ENCODE measurements at places on chromosomes 3 and 15.
A peak's percentile ranks its signal among the peaks of the same experiment; 100 is the strongest.

DNA sequence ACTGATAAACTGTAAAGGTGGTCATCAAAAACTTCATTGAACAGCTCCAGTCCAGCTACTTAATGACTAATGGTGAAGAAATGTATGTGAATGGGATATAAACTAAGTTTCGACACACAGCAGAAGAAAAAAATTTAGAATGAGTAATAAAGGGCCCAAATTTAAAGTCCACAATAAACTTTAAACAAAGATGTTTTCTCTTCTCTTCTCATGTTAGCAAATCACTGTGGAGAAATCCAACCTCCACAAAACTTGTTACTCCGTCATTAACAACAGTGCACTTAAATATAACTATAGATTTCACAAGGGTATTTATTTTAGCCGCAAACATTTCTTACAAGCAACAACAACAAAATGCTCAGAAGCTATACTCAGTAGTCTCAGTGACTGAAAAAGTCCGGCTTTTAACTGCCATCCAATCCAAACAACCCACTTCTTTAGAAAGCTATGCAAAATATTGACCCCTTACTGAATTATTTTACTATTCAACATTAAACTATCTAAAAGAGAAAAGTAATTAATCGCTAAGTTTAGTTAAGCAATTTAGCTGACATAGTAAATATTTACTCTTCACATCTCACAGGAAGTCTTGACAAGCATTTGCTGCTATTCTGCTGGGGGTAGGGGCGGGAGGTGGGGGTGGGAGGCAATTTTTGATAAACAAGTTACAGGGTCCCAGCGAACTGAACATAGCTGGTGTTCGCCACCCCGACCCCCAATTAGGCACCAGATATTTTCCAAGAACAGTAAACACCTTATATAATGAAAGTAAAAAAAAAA, 2.4 kb downstream of the IGF2BP2 start:
- H3K27ac ChIP-seq = peak overlapping the region; percentile 76
- peak overlapping the region; percentile 89 for H3K4me3 ChIP-seq
- H3K36me3 ChIP-seq = peaks cover 6% of the 10 kb centered on the region
- no peak for DNase-seq
- H3K4me1 ChIP-seq = peaks cover 52% of the 10 kb centered on the region

DNA sequence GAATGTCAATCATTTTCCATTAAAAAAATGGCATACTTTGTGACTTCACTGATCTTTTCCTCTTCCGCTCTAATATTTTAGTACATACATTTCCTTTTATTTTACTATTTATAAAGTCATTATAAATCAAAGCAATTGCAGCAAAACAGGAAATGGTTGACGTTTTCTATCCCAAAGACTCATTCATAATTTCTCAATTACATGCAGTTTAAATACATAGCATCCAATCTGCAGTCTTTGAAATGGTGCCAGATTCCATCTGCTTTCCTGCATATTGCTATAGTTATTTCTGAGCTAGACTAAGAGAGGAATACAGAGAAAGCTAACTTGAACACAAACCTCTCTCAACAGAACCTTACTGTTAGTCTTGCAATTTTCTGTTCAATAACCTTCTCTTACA, 179.8 kb downstream of the ZPLD1 start:
- H3K4me1 ChIP-seq = no peaks in the 10 kb centered on the region
- no peak overlapping the region for H3K4me3 ChIP-seq
- H3K27me3 ChIP-seq = no peaks in the 10 kb centered on the region
- H3K27ac ChIP-seq = no peak overlapping the region
- DNase-seq = no peak

- H3K27ac ChIP-seq = no peak overlapping the region
- no peaks in the 10 kb centered on the region for H3K36me3 ChIP-seq
- DNase-seq = no peak
Measured at GRCh38 chr15:62599791-62600777, 435.0 kb upstream of the C2CD4B start.

DNA sequence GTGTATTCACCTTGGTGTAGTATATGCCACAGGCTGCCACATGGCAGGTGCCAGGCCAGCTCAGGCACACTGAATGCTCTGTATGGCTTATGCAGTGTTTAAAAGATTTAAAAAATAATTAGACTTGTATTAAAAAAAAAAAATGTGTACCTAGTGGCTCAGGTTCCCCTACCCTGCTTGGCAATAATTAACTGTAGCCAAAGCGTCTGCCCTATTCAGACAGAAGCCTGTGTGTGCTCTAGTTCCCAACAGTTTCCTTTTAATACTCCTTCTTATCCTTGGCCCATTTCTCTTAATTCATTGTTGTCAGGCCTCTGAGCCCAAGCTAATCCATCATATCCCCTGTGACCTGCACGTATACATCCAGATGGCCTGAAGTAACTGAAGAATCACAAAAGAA, 752.2 kb upstream of the CFAP20DC start:
- no peaks in the 10 kb centered on the region for H3K27me3 ChIP-seq
- H3K4me1 ChIP-seq = no peaks in the 10 kb centered on the region
- no peak for DNase-seq
- no peaks in the 10 kb centered on the region for H3K36me3 ChIP-seq
- no peak overlapping the region for H3K27ac ChIP-seq

- DNase-seq = no peak
- H3K27me3 ChIP-seq = no peaks in the 10 kb centered on the region
- no peak overlapping the region for H3K4me3 ChIP-seq
Measured at GRCh38 chr15:48493084-48493762, 152.3 kb downstream of the FBN1 start.

DNA sequence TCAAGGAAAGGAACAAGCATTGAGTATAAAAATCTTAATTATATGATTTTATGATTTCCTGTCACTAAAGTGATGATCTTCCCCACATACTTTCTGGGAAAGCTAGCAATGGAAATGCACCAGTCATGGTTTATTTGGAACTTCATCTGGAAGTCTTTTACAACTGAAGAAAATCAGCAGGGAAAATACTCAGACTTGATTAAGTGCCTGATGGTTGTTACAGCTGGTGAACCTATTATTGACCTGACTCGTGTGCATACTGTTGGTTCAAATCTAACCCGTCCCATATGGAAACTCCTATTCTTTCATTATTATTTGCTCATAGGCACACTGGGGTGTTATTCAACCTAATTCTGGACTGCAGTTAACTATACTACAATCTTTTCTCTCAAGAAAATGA, 701.8 kb upstream of the CCDC54 start:
- H3K27me3 ChIP-seq = no peaks in the 10 kb centered on the region
- H3K36me3 ChIP-seq = no peaks in the 10 kb centered on the region
- DNase-seq = no peak
- H3K27ac ChIP-seq = no peak overlapping the region
- no peaks in the 10 kb centered on the region for H3K4me1 ChIP-seq
- no peak overlapping the region for H3K4me3 ChIP-seq

GRCh38 chr3:12681943-12682390, 18.1 kb upstream of the RAF1 start:
- peaks cover 8% of the 10 kb centered on the region for H3K4me1 ChIP-seq
- H3K27ac ChIP-seq = no peak overlapping the region
- no peaks in the 10 kb centered on the region for H3K27me3 ChIP-seq
- no peak for DNase-seq
- H3K4me3 ChIP-seq = no peak overlapping the region
- no peaks in the 10 kb centered on the region for H3K36me3 ChIP-seq

DNA sequence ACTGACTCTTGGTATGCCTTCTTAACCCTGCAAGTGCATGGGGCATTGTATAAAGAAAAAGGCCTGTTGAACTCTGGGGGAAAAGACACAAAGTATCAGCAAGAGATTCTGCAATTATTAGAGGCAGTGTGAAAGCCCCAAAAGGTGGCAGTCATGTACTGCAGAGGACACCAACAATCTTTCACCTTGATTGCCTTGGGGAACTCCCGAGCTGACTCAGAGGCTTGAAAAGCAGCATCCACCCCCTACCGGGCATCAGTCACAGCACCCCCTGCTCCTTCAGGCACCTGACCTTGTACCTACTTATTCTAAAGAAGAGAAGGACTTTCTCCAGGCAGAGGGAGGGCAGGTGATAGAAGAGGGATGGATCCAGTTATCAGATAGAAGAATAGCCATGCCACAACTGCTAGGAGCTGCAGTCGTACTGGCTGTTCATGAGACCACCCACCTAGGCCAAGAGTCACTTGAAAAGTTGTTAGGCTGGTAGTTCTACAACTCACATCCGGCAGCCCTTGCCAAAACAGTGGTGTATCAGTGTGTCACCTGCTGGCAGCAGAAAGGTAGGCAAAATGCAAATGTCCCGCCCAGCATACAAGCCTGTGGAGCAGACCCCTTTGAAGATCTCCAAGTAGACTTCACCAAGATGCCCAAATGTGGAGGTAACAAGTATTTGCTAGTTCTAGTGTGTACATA, 241.6 kb upstream of the CNTN6 start:
- H3K4me1 ChIP-seq = no peaks in the 10 kb centered on the region
- no peak overlapping the region for H3K4me3 ChIP-seq
- H3K27me3 ChIP-seq = no peaks in the 10 kb centered on the region
- no peak overlapping the region for H3K27ac ChIP-seq
- no peaks in the 10 kb centered on the region for H3K36me3 ChIP-seq
- no peak for DNase-seq

DNA sequence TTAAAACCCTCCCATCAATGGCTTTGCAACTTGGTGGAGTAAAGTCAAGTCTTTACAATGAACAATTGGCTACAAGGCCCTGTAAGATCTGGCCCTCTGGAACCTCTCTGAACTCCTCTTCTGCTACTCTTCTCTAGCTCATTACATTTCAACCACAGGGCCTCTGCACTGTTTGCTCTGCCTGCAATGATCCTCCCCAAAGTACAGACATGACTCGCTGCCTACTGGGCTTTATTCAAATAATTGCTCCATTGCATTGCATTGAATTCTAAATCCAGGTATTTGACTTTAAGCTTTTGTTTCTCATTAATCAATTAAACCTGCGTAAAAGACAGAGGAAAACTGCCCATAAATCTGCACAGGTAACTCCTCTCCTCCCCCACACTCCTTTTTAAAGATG, 96.7 kb downstream of the CD47 start:
- H3K4me1 ChIP-seq = peaks cover 5% of the 10 kb centered on the region
- H3K4me3 ChIP-seq = no peak overlapping the region
- H3K27me3 ChIP-seq = peaks cover 2% of the 10 kb centered on the region
- no peak overlapping the region for H3K27ac ChIP-seq
- H3K36me3 ChIP-seq = no peaks in the 10 kb centered on the region

- H3K4me1 ChIP-seq = no peaks in the 10 kb centered on the region
- no peak within 1 kb of the TSS for H3K27ac ChIP-seq
- no peaks in the 10 kb centered on the region for H3K27me3 ChIP-seq
- DNase-seq = no peak
Measured at GRCh38 chr3:19934098-19934566, at the start of gene EFHB. TSS of gene EFHB (minus strand) at chr3:19934217. CDS start at chr3:19934018, 199 bp downstream.

- peaks cover 9% of the 10 kb centered on the region for H3K36me3 ChIP-seq
- DNase-seq = no peak
- H3K4me3 ChIP-seq = no peak overlapping the region
- H3K27ac ChIP-seq = no peak overlapping the region
Measured at GRCh38 chr15:39936681-39937080, 2.8 kb downstream of the EIF2AK4 start.

DNA sequence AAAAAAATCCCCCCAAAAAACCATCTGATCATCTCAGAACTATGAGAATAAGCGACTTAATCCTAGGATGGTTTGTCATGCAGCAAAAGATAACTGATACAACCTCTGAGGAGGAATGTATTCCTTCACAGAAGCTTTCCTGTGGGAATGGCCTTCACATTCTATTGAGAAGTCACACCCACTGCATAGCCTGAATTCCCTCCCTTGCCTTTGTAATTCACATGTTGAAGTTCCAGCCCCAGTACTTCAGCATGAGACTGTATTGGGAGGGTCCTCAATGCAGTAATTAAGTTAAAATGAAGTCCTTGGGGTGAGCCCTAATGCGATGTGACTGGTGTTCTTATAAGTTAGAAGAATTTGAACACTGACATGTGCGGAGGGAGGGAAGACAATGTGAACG, 395.2 kb downstream of the TUSC7 start:
- H3K4me1 ChIP-seq = no peaks in the 10 kb centered on the region
- H3K4me3 ChIP-seq = no peak overlapping the region
- no peaks in the 10 kb centered on the region for H3K36me3 ChIP-seq
- H3K27ac ChIP-seq = no peak overlapping the region
- no peaks in the 10 kb centered on the region for H3K27me3 ChIP-seq

DNA sequence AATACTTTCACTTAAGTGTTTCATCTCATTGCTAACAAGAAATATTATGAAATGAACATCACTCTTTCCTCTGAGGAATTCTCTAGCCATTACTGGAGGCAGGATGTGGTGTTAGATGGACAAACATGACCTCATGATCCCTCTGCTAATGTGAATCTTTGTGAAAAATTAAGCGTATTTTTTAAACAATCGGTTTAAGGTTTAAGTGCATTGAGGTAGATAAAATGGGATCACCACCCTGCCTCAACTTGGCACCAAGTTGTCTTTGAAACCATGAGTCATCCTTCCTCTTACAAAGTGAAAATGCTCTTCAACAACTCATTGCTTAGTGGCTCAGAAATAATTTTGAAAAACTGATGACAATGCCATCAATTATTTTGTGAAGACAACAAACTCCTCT, 76.0 kb upstream of the DCBLD2 start:
- no peak for DNase-seq
- no peaks in the 10 kb centered on the region for H3K36me3 ChIP-seq
- H3K4me3 ChIP-seq = no peak overlapping the region

- no peaks in the 10 kb centered on the region for H3K4me1 ChIP-seq
- no peak overlapping the region for H3K4me3 ChIP-seq
- no peak overlapping the region for H3K27ac ChIP-seq
- no peaks in the 10 kb centered on the region for H3K36me3 ChIP-seq
- DNase-seq = no peak
Measured at GRCh38 chr15:92077353-92078085, 224.0 kb downstream of the SLCO3A1 start.

- H3K4me3 ChIP-seq = no peak overlapping the region
- peaks cover 4% of the 10 kb centered on the region for H3K4me1 ChIP-seq
- H3K27me3 ChIP-seq = no peaks in the 10 kb centered on the region
- H3K36me3 ChIP-seq = no peaks in the 10 kb centered on the region
Measured at GRCh38 chr3:48065035-48065434, 48.8 kb upstream of the MAP4 start.

GRCh38 chr3:13085846-13086179, 12.6 kb upstream of the IQSEC1 start:
- no peak overlapping the region for H3K4me3 ChIP-seq
- no peak overlapping the region for H3K27ac ChIP-seq

DNA sequence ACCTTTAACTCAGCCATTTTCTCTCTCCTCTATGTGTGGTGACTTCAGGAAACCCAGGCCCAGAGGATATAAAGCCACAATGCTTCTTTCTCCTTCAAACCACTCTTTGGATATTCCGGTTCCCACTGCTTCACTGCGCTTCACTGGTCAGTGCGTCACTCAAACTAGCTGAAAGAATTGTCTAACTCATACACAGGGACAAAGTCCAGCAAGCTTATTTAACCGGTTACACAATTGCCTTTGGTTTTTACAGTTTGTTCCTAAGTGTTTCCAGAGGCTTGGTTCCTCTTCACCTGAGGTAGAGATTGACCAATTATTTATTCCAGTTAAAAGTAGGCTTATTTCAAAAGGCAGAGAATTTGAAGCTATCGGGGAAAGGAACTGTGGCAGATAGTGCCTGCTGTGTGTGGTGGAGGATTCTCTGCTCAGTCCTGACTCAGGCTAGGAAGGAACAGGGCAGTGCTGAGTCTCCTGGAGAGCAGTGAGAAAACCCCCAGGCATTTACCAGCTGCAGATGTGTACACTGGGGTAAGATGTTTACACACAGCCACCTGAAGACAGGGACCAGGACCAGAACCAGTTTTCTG, at the start of gene HGD:
Gene HGD, minus strand, starts transcription at position 145 of the 587 bp plus-strand sequence. Its CDS starts 128 bp downstream, at position 17.
- H3K27ac ChIP-seq = no peak within 1 kb of the TSS
- H3K27me3 ChIP-seq = no peaks in the 10 kb centered on the region
- no peak within 1 kb of the TSS for H3K4me3 ChIP-seq
- H3K36me3 ChIP-seq = no peaks in the 10 kb centered on the region
- DNase-seq = no peak
- H3K4me1 ChIP-seq = no peaks in the 10 kb centered on the region

GRCh38 chr15:48096813-48097212, 24.0 kb upstream of the SLC24A5 start:
- H3K4me3 ChIP-seq = no peak overlapping the region
- DNase-seq = no peak
- H3K27ac ChIP-seq = no peak overlapping the region
- no peaks in the 10 kb centered on the region for H3K4me1 ChIP-seq

Measured in Panc1 (cell line).